Chondrocyte (in vitro differentiated cells): ENCODE measurements at places on chromosomes 3 and 15. TPM values are rescaled to one million over a fixed set of nuclear protein-coding genes. Genes with fewer than 3 reads are reported as not detected.

Gene HHATL
- total RNA-seq, result not detected in 3 replicates

Gene FAM81A
- total RNA-seq, result 0.15 to 0.54 TPM in 2 of 3 replicates, not detected in the other

- peak; percentile 82 for DNase-seq
Measured at GRCh38 chr15:99450896-99451358, 114.9 kb upstream of the MEF2A start.

Gene CXCR6
- total RNA-seq, result not detected in 3 replicates

- DNase-seq, result no peak
Measured at GRCh38 chr3:122572940-122573412, 4.5 kb upstream of the PARP15 start.

Gene TEX9
- total RNA-seq, result 2.4 to 4.6 TPM (median 3.3 TPM) in 3 replicates

Gene TUSC7
- total RNA-seq, result not detected in 3 replicates

DNA sequence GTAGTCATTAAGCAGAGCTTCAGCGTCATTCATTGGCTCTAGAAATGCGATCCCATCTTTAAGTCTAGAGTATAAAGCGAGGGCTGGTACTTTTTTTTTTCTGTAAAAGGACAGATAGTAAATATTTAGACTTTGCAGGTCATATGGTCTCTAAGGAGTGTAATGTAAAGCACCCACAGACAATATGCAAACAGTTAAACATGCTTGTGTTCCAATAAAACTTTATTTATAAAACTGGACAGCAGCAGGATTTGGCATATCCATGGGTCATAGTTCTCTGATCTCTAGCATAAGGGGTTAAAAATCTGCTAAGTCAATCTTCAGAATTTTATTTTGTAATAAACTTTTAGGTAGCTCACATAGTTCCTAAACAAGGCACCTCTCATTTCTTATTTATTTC, 226.8 kb upstream of the TBC1D5 start:
- DNase-seq, result no peak

DNA sequence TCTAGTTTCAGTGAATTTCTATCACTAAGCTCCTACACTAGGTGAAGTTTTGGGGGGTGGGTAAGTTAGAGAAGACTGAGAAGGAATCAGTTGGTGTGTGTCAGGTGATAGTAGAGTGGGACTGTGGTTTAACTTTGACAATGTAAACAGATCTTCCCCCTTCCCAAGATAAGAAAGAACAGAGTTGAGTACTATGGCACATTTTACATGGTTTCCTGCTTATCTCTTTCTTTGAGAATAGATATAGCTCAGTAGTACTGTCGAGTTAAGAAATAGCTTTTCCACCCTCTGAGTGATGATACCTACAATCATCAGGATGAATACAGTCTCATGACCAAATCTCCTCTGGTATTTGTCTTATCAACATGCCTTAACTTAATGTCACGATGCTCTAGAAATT, 42.8 kb downstream of the GAP43 start:
- DNase-seq, result no peak

GRCh38 chr15:64928626-64929220, 17.0 kb downstream of the ANKDD1A start:
- DNase-seq, result no peak

DNA sequence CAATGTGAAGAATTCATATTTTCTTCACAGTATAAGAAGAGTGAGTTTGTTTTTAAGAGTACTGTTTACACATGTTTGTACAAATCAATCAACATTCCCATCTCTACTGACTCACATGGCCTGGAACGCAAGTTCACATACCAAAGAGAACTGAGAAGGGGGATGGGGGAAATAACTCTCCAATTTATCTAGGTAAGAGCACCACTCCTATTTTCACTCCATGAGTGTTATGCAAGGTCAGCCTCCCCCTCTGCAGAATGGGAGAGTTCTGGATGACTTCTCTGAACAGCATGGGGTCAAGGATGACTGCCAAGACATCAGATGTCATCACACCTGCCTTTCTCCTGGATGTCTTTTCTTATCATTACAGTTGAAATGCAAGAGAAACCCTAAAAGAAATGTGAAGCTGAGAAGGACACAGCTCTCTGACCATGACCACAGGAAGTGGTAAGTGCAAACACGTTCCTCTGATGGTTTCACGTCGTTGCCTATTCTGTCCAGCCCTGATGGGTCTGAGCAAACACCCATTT, 95.2 kb downstream of the SEMA6D start:
- no peak for DNase-seq

DNA sequence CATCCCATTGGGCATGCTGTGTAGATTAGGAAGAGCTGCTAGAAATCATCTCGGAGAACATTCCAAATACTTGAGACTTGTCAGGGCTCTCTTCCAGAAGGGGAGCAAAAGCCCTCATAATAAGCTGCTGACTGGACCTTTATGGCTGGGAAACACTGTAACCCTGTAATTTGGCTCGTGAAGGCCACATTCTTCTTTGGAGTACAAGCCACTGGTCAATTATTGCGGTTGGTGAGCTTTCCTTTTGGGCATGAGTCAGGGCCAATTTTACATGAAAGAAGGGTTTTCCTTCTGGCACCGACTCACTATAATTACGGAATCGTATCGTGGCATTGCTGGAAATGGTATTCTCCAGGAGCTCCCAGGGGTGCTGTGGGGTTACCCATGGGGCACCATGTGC, 434.5 kb upstream of the RGMA start:
- no peak for DNase-seq

Gene SLC9A9
- total RNA-seq, result 2.5 to 5.5 TPM (median 2.6 TPM) in 3 replicates

DNA sequence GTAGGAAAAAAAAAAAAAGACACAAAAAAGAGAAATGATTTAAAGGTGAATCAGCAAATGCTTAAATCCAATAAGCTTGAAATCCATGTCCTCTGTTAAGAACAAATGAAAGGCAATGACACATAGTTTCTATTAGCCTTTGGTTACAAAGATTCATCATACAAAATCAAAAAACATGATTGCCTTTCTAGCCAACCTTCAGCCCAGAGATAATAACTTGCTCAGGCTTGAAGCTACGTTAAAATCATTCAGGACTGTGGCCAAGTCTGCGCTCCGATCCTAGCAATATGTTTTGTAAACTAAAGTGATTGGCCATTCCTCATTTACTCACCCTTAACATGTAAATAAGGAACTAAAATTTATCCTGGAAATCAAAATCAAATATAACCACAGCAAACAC, 556.7 kb downstream of the FGF12 start:
- DNase-seq, result no peak

- no peak for DNase-seq
Measured at GRCh38 chr3:37097776-37098175, 76.6 kb downstream of the LRRFIP2 start.

DNA sequence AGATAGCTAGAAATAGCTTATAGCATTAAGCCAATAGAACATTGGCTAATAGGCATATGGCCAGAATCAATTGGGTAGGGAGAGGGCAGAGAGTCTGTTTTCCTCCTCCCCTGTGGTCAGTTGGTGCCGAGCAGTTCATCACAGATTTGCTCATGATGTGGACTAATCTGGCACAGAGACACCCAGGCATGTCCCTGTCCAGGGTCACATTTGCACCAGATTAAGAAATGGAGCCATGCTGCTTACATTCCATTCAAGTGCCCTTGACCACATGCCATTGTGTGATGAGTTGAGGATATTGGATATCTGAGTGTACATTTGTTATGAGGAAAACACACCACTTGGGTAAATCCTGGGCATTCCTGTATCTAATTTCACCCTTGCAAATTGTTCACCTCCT, 53.4 kb downstream of the USP13 start:
- no peak for DNase-seq

DNA sequence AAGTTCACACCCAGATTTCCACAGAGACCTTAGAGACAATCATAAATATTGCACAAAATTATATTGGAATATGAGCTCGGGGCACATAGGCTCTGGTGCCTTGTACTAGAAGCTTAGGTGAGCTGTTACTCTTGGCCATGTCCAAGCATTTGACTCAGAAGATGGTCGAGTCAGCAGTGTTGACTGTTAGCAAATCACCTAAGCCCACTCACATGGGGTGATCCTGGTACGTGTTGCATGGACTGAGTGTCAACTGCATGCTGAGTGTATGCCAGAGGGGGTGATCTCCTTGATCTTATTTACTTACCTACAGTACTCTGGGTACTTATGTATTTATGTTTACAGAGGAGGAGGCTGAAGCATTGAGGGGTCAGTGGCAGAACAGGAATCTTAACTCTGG, 14.0 kb downstream of the SMAD3 start:
- no peak for DNase-seq

GRCh38 chr3:48919215-48920138, 835 bp downstream of the ARIH2 start:
- no peak for DNase-seq

GRCh38 chr3:171566803-171567422, 106.7 kb upstream of the TNIK start:
- DNase-seq, result no peak

DNA sequence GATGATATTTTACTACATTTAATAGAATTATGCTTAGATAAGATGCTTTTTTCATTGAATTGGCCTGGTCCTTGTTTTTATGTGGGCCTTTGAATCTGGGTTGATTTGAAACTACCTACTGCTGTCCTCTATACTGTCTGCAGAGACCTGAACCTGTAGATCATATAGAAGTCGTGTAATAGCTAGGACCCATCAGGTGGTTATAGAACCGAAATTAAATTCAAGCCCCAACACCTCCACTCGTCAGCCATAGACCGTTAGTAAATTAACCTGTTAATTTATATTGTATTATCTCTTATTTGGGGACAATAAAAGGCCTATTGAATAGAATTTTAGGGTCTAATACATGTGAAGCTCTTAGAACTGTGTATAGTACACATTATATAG, 108.4 kb downstream of the MBNL1 start:
- no peak for DNase-seq
